AG10803 (cell line): ENCODE measurements at places on chromosomes 3 and 15.

- no peak for DNase-seq
Observed at GRCh38 chr3:116515973-116516372, 70.7 kb upstream of the LSAMP start.

DNA sequence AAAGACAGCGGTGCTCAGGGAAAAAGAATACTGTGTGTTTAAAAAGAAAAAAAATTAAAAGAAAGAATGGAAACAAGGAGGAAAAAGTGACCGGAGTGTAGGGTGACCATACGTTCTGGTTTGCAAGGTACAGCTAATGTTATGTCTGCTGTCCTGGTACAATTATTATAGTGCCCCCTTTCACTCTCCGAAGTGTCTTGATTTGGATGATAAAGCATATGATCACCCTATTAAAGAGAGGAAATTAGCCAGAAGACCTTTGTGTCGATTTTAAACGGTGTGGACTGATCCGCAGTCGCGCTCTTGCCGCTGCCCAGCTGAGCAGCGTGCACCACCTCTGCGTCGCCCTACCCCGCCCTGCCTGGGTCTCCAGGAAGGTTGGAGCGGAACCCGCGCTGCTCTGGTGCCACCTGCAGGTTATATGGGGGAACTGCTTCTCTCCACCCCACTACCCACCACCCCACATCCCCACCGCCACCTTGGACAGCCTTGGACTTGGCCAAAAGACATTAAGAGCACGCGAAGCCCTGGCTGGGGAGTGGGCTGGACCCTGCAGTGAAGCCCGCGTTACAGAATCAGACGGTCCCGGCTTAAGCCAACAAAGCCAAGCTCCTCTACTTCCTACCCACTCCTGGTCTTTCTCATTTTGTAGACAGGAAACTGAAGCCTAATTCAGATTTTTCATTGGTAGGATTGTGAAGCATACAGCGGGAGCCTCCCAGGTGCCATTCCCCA is 41.2 kb upstream of the UBE2Q2 start:
- DNase-seq: peak; percentile 51

GRCh38 chr3:3599016-3599415 is 200.2 kb upstream of the LRRN1 start:
- no peak for DNase-seq

DNA sequence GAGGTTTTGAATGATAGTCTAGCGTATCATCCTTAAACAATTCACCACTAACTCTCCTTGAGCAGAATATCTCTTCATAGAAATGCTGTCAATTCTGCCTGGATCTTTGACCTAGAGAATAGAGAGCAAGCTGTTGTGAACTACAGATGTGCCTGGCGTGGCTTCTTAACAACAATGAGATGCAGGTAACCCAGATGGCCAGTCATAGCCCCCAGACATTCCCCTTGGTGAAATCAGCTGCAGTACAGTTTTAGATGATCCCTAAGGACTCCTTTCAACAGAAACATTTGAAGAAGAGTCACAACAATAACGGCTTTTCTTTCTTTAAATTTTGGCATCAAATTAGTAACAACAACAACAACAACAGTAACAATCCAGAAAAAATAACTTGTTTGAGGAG is 1041.3 kb downstream of the ROBO1 start:
- DNase-seq: no peak

GRCh38 chr15:63392361-63393009 is 10.8 kb upstream of the CA12 start:
- DNase-seq: no peak
